ENCODE measurements at places on chromosomes 4 and X. TPM values are rescaled to one million over a fixed set of nuclear protein-coding genes. Genes with fewer than 3 reads are reported as not detected.

The GPRASP3 gene
- 33.4 TPM for total RNA-seq

The MXRA5 gene
- total RNA-seq: 6.7 TPM

The APEX2 gene
- total RNA-seq: 2.8 TPM

The PRDM5 gene
- total RNA-seq: 29.8 TPM

The ZNF674 gene
- 10.1 TPM for total RNA-seq

The HHIP gene
- 10.6 TPM for total RNA-seq

The P2RY10 gene
- total RNA-seq: not detected

The BBS12 gene
- 7.3 TPM for total RNA-seq

The CFAP47 gene
- 6.8 TPM for total RNA-seq

The OPHN1 gene
- total RNA-seq: 43.2 TPM

The KLKB1 gene
- 0.45 TPM for total RNA-seq

The KCNE5 gene
- 4.6 TPM for total RNA-seq

The LRP2BP gene
- 13.4 TPM for total RNA-seq

The CXorf49 gene
- total RNA-seq: not detected
